Stimulated activated CD4-positive, alpha-beta T cell treated with anti-CD3 and anti-CD28 coated beads, Interleukin-1b, Interleukin-23, amount 100 ng/mL, for 1 hour (primary cell): ENCODE measurements at places on chromosomes 7 and 10.

GRCh38 chr10:93160829-93161228 is 87.1 kb downstream of the CYP26A1 start:
- no peak for DNase-seq

DNA sequence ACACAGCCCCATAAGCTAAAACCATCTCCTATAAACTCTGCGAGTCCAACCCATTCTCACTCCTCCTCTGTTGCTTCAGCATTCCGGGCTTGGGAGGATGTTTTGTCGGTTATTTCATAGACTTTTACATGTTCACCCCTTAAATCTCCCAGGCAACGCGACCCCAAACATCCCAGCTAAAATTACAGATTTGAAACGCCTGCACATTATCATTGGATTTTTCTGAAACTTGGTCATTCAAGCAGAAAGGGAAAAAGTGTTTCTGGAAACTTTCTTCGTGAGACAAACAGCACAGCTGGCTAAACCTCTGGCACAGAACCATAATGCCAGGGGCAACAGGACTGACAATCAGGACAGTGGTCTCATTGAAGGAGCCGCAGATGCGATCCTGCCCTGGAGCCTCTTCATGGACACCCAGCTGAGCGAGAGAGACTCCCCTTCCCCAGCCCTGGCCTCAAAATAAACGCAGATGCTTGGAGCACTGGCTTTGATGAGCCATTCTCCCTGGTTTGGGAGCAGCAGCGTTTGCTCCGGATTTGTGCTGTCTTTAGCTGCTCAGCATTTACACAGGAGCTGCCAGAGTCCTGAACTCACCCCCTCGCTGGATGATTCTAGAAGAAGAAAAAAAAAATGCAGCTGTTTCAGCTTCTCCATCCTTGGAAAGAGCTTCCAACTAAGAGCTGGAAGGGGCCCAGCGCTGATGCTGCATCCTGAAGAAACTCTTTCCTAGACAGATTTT is 30.1 kb downstream of the AFAP1L2 start:
- no peak for DNase-seq

DNA sequence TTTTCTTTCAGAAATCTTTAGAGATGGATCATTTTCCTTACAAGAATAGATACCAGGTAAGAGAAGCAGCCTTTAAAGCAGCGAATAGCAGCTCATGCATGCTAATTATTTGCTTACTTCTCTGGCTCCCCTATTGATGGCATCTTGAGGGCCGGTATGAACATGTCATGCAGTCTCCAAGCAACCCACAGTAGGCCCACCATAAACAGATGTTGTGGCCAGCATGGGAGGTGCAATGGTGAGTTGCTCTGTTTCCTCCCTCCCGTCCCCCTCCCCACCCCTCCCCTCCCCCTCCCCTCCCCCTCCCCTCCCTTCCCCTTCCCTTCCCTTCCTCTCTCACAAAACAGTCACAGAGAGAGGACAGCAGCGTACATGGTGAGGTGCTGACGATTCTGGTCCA is 9.7 kb upstream of the ZNF273 start:
- DNase-seq: no peak

DNA sequence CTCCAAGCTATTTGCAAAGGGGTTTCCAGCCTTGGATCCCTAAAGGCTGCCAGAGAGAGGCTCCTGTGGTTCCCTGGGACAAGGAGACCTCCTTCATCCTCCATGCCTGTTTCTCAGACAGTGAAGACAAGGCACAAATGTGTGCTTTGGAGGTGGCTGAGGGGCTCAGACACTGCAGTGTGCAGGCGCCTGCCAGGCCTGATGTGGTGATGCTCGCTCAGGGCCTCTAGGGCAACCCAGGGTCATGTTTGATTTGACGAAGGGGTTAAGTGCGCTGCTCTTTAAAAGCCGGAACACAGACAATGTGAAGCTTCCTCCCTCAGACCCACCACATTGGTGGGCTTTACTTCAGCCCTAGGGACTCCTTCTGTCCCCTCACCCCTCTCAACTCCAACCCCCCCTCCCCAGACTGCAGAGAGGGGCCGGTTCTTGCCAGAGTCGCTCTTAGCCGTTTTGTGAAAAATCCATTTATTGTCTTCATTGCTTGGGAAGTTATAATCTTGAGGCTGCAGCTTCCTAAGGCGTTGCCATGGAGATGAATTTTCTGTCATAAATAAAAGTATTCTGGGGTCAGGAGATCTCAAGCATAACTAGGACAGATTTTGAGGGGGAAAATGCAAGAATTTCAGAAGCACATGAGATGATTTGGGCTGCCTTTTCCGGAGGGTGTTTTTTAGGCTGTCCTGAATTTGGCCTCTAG is 35.8 kb downstream of the PDGFA start:
- no peak for DNase-seq

GRCh38 chr7:154917808-154918160 is 85.1 kb downstream of the PAXIP1 start:
- no peak for DNase-seq

- no peak for DNase-seq
Measured at GRCh38 chr7:37977243-37977642, 56.8 kb downstream of the EPDR1 start.
